ENCODE measurements at places on chromosomes 1 and 21.

GRCh38 chr1:45772971-45773370 lies 22.5 kb upstream of the IPP start:
- no peak for DNase-seq

- peak; percentile 92 for DNase-seq
Measured at GRCh38 chr1:198681831-198682759, 43.3 kb downstream of the PTPRC start.

- no peak for DNase-seq
Measured at GRCh38 chr21:42703136-42703908, 49.9 kb downstream of the PDE9A start.

DNA sequence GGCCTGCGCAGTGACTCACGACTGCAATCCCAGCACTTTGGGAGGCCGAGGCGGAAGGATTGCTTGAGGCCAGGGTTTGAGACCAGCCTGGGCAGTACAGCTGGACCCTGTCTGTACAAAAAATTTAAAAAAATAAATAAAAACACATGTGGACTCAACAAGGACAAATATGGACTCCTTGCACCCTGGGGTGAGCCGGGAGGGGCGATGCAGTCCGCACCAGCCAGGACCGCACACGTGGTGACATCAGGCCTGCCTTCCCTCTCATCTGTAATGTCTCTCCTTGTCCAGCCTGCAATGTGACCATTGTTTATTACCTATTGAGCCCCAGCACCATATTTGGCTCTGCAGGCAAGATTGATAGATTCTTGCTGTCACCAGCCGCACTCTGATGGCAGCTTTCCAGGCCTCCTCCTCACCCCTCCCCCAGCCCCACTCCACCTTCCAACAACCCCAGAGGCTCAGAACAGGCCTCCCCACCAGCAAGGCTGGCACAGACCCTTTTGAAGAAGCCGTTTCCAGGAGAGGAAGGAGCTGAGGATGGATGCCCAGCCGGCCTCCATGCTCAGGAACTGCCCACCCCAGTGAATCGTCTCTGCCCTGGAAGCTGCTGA lies 55.2 kb downstream of the IRF2BP2 start:
- no peak for DNase-seq

- DNase-seq = no peak
Measured at GRCh38 chr1:170483051-170483450, 48.9 kb upstream of the GORAB start.

GRCh38 chr1:2452201-2452931 lies 23.7 kb upstream of the PLCH2 start:
- no peak for DNase-seq

GRCh38 chr1:214009423-214010196 lies 21.8 kb downstream of the PROX1 start:
- DNase-seq = no peak

DNA sequence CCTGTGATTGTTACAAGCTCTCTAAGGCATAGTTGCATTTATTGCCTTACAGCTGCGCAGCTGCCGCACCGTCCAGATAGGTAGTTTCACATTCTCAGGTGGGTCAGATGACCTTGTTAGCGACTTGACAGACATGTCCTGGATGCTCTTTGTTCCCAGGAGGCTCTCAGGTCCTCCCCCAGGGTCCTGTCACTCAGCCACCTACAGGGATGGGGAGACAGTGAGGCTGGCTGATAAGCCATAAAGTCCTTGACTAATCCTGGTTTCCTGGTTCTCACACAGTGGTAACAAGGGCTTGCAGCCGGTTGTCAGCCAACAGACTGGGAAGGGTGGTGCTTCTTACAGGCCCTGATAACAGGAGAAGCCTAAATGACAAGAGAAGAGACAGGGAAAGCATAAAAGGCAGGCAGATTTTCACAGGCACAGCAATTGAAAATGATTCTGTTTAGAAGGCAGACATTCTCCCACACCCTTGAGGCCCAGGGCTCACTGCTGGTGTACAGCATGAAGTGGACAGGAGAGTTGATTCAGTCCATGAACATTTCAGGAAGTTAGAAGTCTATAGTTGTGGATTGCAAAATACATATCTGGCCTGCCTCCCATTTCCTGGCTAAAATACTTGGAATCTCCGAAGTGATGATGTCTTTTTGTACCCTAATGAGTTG lies 2.9 kb downstream of the ARF1 start:
- DNase-seq = peak; percentile 54
